ENCODE measurements at places on chromosomes 7 and 10.

DNA sequence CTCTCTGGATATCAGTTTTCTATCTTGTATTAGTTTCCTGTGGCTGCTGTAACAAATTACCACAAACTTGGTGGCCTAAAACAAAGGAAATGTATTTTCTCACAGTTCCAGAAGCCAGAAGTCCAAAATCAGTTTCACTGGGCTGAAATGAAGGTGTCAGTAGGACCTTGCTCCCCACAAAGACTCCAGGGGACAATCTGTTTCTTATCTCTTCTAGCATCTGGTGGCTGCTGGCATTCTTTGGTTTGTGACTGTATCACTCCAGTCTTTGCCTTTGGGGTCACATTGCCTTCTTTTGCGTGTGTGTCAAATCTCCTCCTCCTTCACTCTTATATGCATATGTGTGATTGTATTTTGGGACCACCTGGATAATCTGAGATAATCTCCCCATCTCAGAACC, 153.0 kb upstream of the PRPS1L1 start:
- DNase-seq, result no peak

GRCh38 chr7:1689311-1689710, 19.2 kb downstream of the ELFN1 start:
- no peak for DNase-seq

GRCh38 chr10:13847201-13847631, 260.5 kb downstream of the PRPF18 start:
- DNase-seq, result no peak

GRCh38 chr7:126557271-126557670, 695.5 kb downstream of the GRM8 start:
- no peak for DNase-seq

- DNase-seq, result no peak
Observed at GRCh38 chr7:156148995-156149394, 336.7 kb upstream of the SHH start.

All from stimulated activated CD4-positive, alpha-beta T cell treated with anti-CD3 and anti-CD28 coated beads, Interleukin-4, amount 100 ng/mL, for 24 hours (primary cell).